ENCODE measurements at places on chromosomes 7 and 10. TPM values are rescaled to one million over a fixed set of nuclear protein-coding genes. Genes with fewer than 3 reads are reported as not detected.

Gene FAM221A
- 1.2 TPM for total RNA-seq

Gene TMEM209
- 9.4 TPM for total RNA-seq

Gene C10orf120
- not detected for total RNA-seq

Gene TMEM236
- total RNA-seq, result not detected

Gene DUSP5
- total RNA-seq, result 89.9 TPM

Gene CACNA2D1
- total RNA-seq, result 0.64 TPM

Gene RPEL1
- total RNA-seq, result under 0.01 TPM

Gene OR6B1
- total RNA-seq, result not detected

Gene SIRT1
- 8.2 TPM for total RNA-seq

Gene STEAP4
- 2.1 TPM for total RNA-seq

Gene CDHR1
- 4.0 TPM for total RNA-seq

Gene TMEM213
- not detected for total RNA-seq

Gene FBXO24
- not detected for total RNA-seq

Gene ADCYAP1R1
- not detected for total RNA-seq

Gene CUBN
- 0.85 TPM for total RNA-seq

Gene EIF4EBP2
- 13.5 TPM for total RNA-seq

Gene ZNF488
- total RNA-seq, result 1.1 TPM

Gene FAM25C
- total RNA-seq, result not detected

Gene GRID1
- total RNA-seq, result under 0.01 TPM

Gene SPDYE9
- total RNA-seq, result not detected

Gene CLEC2L
- total RNA-seq, result not detected

Gene ACSM6
- total RNA-seq, result not detected

Gene LOXL4
- 0.64 TPM for total RNA-seq

Gene ZNF248
- total RNA-seq, result 7.7 TPM

Gene TES
- total RNA-seq, result 190 TPM

Gene GIGYF1
- total RNA-seq, result 15.1 TPM

Gene ANKRD7
- total RNA-seq, result 0.85 TPM

Gene CPXM2
- total RNA-seq, result 0.48 TPM

Gene COX15
- 40.7 TPM for total RNA-seq

Gene CALCR
- total RNA-seq, result not detected

Gene SPDYE18
- total RNA-seq, result not detected

Gene KLF14
- total RNA-seq, result not detected

Gene TAX1BP1
- 75.5 TPM for total RNA-seq

Gene KEL
- 0.72 TPM for total RNA-seq

Gene VAX1
- total RNA-seq, result not detected

Gene MEOX2
- total RNA-seq, result not detected

Gene GRID2IP
- not detected for total RNA-seq

Gene CTNNA3
- total RNA-seq, result not detected

Gene RNF133
- total RNA-seq, result not detected

Gene STK31
- total RNA-seq, result not detected

Gene MPLKIP
- 21.4 TPM for total RNA-seq

Gene AOAH
- not detected for total RNA-seq

Gene TMEM184A
- total RNA-seq, result 8.2 TPM

Gene PDE1C
- 1.2 TPM for total RNA-seq

Gene TBC1D12
- total RNA-seq, result 11.6 TPM

Gene FAM241B
- total RNA-seq, result 0.96 TPM

Gene FKBP6
- total RNA-seq, result not detected

Gene SFRP5
- total RNA-seq, result not detected

Gene TMEM248
- total RNA-seq, result 65.4 TPM

Gene EVX1
- not detected for total RNA-seq

Gene SAP25
- total RNA-seq, result not detected

Gene PARD3
- 105 TPM for total RNA-seq
